ENCODE measurements at places on chromosomes 1 and 21.
A peak's percentile ranks its signal among the peaks of the same experiment; 100 is the strongest.

GRCh38 chr1:182595641-182596240 is 6.7 kb upstream of the RNASEL start:
- DNase-seq, result peak; percentile 63

DNA sequence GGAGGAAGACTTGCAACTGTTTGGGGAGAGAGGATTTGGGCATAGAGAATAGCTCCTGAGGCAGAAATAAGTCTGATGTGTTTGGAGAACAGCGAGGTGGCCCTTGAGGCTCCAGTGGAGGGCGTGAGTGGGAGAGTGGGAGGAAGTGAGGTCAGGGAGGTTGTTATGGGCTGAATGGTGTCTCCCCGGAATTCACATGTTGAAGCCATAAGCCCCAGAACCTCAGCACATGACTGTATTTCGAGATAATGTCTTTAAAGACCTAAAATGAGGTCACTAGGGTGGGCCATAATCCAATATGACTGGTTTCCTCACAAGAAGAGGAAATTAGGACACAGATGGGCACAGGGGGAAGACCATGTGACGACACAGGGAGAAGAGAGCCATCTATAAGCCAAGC is 17.9 kb upstream of the APP start:
- no peak for DNase-seq

DNA sequence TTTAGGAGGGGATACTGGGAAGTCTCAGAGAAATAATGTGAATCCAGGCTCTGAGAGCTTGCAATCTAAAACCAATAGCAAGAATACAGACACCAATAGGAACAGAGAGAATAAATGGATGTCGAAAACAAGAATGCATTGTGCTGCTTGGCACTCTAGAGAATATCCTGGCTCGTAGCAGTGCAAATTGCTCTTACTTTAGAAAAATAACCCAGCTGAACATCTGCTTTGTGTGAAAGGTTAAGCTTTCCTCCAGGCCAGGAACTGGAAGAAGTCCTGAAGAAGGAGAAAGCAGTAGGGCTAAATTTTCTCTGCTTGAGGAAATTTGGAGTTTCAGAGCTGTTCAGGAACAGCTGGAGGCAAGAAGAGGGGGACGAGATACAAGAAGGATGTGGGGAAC is 382.3 kb downstream of the HHIPL2 start:
- DNase-seq, result no peak

- peak; percentile 71 for DNase-seq
Measured at GRCh38 chr1:219533280-219533679, 79.6 kb downstream of the ZC3H11B start.

DNA sequence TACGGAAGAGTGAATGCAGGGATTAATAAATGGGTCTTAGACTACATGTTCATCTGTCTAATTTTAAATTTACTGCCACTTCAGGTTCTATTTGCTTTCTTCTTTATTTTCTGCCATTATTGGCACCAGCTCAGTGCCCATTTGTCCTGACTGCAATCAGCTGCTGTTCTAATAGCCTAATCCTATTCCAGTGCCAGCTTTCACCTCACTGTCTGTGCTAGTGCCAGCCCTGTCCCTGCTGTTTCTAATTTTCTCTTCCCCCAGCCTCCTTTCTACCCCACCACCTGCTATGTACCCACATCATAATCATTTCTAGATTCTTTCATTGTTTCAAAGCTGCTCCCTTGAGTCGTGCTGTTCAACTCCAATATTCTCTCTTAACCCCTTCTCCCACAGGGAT is 86.4 kb downstream of the KCNK1 start:
- DNase-seq, result no peak

GRCh38 chr1:166282391-166283137 is 115.8 kb upstream of the FAM78B start:
- DNase-seq, result no peak

DNA sequence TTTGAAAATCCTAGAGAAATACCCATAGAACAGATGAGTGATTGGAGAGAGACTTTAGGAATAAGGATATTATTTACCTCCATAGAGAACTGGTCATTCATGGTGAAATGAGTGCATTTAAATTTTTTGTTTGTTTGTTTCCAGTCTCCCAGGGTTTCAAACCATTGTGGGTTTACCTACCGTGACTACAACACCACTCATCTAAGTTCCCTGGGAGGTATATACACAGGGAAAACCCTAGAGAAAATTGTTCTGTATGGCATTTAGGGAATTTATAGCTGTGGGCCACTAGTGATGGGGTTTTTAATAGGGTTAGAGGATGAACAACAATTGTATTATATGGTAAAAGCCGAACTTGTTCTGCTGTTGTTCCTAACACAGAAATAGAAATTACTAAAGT is 109.2 kb downstream of the USP25 start:
- DNase-seq, result no peak

- peak; percentile 15 for DNase-seq
Measured at GRCh38 chr1:10456661-10457060, 6.8 kb downstream of the CORT start.

DNA sequence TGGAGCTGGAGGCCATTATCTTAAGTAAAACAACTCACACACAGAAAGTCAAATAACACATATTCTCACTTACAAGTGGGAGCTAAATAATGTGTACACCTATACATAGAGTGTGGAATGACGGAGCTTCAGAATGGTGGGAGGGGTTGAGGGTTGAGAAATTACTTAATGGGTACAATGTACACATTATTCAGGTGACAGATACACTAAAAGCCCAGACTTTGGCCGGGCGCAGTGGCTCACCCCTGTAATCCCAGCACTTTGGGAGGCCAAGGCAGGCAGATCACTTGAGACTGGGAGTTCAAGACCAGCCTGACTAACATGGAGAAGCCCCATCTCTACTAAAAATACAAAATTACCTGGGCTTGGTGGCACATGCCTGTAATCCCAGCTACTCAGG is 24.9 kb upstream of the LRIG2 start:
- no peak for DNase-seq

- DNase-seq, result no peak
Measured at GRCh38 chr1:185035258-185035657, 10.1 kb upstream of the RNF2 start.

DNA sequence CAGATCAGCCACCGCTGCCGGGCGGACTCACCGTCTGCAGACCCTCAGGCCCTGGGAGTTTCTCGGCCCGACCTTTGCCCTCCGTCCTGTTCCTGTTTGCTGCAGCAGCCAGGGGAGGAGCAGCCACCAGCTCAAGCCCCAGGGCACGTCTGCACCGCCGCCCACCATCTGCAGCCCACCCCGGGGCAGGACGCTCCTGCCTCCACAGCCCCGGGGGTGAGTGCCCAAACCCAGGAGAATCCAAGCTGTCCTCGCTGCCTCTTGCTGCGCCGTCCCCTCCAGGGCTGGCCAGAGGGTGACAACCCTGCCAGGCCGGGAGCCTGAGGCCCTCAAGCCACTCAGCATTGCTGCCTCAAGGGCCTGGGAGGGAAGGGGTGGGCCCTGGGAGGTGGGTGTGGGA is 1.2 kb upstream of the SLC25A34 start:
- no peak for DNase-seq

GRCh38 chr1:160705742-160706141 is 5.9 kb downstream of the CD48 start:
- DNase-seq, result no peak

- no peak for DNase-seq
Measured at GRCh38 chr1:204139088-204139487, 12.8 kb downstream of the ETNK2 start.

- DNase-seq, result no peak
Measured at GRCh38 chr1:1093610-1093943, 19.5 kb upstream of the RNF223 start.

- peak; percentile 26 for DNase-seq
Measured at GRCh38 chr1:88890791-88891317, 513 bp downstream of the GTF2B start.

DNA sequence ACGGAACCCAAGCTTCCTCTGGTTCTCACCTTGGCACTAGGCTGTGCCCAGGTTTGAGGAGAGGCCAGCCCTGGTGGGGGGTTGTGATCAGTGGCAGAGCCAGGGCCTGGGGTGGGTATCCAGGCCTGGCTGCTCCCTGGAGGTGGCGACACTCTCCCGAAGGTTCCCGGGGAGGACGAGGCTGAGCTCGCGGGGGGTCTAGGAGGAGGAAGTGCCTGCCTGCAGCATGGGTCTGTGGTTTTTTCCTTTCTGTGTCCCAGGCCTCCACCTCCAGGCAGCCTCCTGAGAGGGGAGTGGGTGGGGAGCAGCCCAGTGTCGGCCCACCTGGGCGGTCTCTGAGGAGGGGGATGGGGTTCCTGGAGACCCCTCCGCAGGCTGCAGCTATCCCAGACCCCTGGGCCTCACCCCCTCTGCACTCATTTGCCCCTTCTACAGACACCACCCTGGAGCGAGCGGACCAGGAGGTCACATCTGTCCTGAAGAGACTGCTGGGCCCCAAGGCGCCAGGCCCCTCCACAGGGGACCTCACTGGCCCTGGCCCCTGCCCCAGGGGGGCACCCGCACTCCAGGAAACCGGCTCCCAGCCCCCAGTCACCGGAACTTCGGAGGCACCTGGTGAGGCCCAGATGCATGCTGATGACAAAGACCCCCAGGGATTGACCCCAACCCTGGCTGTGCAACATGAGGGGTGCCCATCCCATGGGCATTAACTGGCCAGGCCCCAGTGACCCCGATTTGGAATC is 44.3 kb downstream of the TRIM11 start:
- DNase-seq, result no peak

DNA sequence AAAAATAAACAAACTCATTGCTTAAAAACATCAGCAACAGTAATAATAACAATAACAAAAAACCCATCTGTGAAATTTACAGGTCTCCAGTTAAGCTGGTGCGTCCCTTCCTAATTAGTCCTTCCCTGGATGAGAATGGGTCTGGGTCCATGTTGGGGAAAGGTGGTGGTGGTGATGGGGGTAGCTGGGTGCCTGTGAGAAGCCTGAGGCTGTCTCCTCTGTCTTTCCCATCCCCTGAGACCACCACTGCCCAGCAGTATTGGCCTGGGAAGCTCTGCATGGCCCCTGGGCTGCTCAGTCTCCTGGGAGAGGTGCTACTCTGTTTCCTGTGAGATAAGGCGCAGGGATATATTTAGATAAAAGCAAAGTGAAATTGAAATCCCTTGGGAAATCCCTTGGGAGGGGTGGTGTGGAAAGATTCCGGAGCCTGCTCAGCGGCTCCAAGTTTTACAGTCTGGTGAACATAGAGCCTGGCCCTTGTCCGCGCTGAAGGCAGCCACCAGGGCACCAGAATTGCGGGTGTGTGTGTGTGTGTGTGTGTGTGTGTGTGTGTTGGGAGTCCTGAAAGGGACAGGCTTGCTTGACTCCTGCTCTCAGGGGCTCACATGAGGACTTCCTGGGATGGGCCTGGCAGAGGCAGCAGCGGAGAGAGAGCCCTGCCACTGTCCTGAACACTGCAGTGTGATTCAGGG is 150.2 kb downstream of the FOXD2 start:
- DNase-seq, result no peak

GRCh38 chr1:111249960-111250359 is 22.4 kb downstream of the CHI3L2 start:
- DNase-seq, result no peak

- no peak for DNase-seq
Measured at GRCh38 chr1:15371610-15372545, 37.8 kb upstream of the EFHD2 start.

DNA sequence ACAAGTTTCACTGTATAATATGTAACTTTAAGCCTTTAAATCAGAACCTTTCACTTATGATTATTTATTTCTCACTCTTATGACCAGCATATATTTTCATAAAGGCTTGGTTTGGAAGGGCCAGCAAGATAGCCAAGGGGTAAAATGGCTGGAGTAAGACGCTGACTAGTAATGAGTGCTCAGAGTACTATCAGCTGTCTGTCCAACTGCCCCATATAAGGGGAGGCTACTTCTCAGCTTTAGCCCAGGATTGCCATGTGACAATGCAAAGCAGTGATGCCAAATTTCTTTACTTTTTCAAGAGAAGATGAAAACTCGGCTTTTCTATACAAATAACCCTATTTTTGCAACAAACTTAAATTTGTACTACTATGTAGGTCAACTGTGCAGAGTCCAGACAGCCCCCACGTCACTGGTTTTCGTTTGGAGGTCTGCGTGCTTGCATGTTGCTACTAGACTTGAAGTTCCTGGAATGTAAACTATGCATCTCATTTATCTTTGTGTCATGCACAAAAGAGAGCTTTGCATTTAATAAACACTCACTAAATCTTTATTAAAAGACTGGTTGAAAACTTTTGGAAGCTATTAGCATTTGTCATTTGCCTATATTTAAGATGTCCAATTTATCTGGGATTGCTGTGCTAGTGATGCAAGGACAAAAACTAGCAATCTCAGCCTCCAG is 110.4 kb downstream of the TNFSF18 start:
- peak; percentile 90 for DNase-seq

- no peak for DNase-seq
Measured at GRCh38 chr1:12519693-12520364, 98.2 kb downstream of the DHRS3 start.

DNA sequence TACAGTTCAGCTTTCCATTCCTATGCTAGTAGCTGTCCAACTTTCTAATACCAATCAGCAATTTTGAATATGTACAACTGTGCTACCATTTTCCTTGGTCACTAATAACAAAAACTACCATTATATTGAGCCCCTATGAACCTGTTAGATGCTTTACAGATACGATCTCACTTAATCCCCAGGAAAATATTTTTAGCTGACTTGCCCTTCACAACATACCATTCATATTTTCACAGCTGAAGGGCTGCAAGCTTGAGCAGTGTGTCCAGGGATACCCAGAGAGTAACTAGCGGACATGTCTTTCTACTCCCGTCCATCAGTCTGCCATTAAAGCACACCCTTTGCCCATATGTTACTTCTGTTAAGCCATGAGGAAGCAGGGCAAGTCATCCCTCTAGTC is 140.5 kb downstream of the SPATA46 start:
- peak; percentile 8 for DNase-seq

DNA sequence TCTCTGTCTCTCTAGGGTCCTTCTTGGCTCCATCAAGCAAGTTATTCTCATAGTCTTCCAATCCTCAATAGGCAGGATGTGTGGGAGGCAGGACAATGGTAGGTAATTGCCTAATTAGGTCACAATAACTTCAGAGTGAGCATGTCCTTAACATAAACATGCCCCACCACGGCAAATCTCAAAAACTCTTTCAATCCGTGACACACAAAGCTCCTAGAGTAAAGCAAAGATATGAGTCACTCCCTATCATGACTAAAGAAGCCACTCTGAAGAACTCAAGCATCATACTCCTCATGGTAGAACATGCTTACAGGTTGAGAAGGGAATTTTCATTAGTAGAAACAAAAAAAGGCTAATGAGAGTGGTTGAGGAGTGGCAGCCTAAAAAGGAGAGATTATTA is 4.9 kb downstream of the HAO2 start:
- DNase-seq, result peak; percentile 78

- DNase-seq, result no peak
Measured at GRCh38 chr1:231232870-231233734, 7.9 kb upstream of the GNPAT start.

- DNase-seq, result no peak
Measured at GRCh38 chr1:189131576-189131975, 1346.1 kb downstream of the BRINP3 start.

GRCh38 chr1:178161516-178161915 is 67.6 kb downstream of the RASAL2 start:
- DNase-seq, result peak; percentile 63

Data from fibroblast of skin of back (primary cell).